ENCODE measurements at places on chromosomes 1 and 21. TPM values are rescaled to one million over a fixed set of nuclear protein-coding genes. Genes with fewer than 3 reads are reported as not detected.

The DEPDC1 gene
- total RNA-seq = 0.45 TPM

The FNDC10 gene
- total RNA-seq = 3.6 TPM

The TEX38 gene
- not detected for total RNA-seq

The NUF2 gene
- 0.77 TPM for total RNA-seq

The GBP7 gene
- not detected for total RNA-seq

The DMRTA2 gene
- total RNA-seq = not detected

The TDRKH gene
- 5.5 TPM for total RNA-seq

The KRTAP23-1 gene
- total RNA-seq = not detected

The EDARADD gene
- 3.0 TPM for total RNA-seq

The OR2M3 gene
- total RNA-seq = not detected

The LCE3E gene
- not detected for total RNA-seq

The CELSR2 gene
- total RNA-seq = 9.8 TPM

The ST7L gene
- total RNA-seq = 12.7 TPM

The ARMH1 gene
- total RNA-seq = 0.92 TPM

The ADAM15 gene
- 84.2 TPM for total RNA-seq

The CLEC20A gene
- total RNA-seq = not detected

The UMODL1 gene
- total RNA-seq = not detected

The PIAS3 gene
- total RNA-seq = 13.3 TPM

The HUNK gene
- total RNA-seq = 0.40 TPM

The CYYR1 gene
- total RNA-seq = 27.5 TPM

The HMGN1 gene
- 75.4 TPM for total RNA-seq

The NVL gene
- 9.5 TPM for total RNA-seq

The LCE1C gene
- not detected for total RNA-seq

The SMCP gene
- not detected for total RNA-seq

The CFAP107 gene
- total RNA-seq = not detected

The TIE1 gene
- total RNA-seq = 21.9 TPM

The DNAI4 gene
- total RNA-seq = 8.4 TPM

All from left ventricle myocardium superior (tissue), 1 donor.